ENCODE measurements at places on chromosomes 2 and 18. TPM values are rescaled to one million over a fixed set of nuclear protein-coding genes. Genes with fewer than 3 reads are reported as not detected.

Gene C2orf78
- not detected for total RNA-seq

Gene DNER
- 0.55 TPM for total RNA-seq

Gene PRKAG3
- not detected for total RNA-seq

Gene CD207
- total RNA-seq: not detected

Gene CCL20
- not detected for total RNA-seq
